Aorta (tissue), 5 donors: ENCODE measurements at places on chromosomes 16 and 17. TPM values are rescaled to one million over a fixed set of nuclear protein-coding genes. Genes with fewer than 3 reads are reported as not detected.

TEKT3 gene
- 1.9 TPM for total RNA-seq

KRT28 gene
- not detected for total RNA-seq

DNA sequence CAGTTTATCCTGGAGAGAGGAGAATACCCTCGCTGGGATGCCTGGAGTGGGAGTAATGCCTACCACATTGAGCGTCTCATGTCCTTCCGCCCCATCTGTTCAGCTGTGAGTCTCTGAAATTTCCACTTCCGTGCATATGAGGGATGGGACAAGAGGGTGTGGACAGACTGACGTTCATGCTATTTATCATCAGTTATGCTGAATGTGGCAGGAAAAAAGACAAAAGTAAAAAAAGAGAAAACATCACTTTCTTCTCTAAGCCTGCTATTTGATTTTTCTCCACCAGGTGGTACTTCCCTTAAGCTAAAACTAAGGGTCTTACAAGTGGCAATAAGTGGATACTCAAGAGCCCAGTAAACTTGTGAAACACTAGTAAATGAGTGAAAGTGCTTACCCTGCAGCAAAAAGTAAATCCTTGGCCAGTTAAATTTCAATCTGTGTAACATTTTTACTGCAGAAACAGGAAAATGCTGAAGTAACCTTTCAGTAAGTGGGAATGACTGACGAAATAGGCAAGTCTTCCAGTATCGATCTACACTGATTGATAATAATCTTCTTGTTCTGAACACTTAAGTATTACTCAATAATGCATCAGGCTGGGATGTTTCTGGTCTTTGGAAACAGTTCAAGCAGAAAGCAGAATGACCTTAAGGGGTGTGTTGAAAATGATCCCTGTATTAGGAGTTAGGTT, 5.6 kb downstream of the CRYBA1 start:
- DNase-seq: no peak

GRCh38 chr17:44374306-44375195, 10.9 kb upstream of the FAM171A2 start:
- no peak for DNase-seq

GRCh38 chr16:2881783-2882649, 999 bp upstream of the FLYWCH2 start:
- peak; percentile 71 for DNase-seq

DNA sequence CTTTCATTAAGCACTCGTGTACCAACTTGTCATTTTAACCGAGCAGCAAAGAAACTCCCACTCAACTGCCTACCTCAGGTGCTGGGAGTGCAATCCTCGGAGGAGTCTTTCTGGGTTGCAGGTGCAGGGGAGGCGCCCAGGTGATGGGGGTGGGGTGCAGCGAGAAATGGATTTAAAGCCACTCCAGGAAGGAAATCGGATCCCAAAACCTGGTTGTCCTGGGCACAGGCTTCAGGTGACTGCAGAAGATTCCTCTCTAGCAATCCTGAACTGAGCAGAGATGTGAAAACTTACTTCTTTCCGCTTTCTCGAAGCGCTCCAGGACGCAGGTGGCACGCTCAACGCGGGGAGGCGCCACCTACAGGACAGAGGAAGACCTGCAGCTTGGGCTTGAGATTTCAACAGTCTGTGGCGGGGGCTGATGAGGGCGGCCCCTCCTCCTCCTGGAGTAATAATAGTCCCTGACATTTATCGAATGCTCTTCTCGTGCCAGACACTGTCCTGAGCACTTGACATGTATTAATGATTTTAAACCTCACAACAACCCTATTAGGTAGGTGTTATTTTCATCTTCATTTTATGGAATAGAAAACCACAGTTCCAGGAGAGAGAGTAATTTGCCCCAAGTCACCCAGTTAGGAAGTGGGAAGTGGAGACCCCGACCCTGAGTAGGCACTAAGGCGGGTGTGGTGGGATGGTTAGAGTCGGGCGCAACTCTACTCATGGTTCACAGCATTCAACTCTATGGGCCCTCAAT, 27.2 kb upstream of the SKAP1 start:
- peak; percentile 65 for DNase-seq
